ENCODE measurements at places on chromosomes 16 and 17.

GRCh38 chr16:27421961-27422740 lies 20.2 kb downstream of the IL21R start:
- DNase-seq, result no peak

GRCh38 chr17:7555320-7555948 lies 3.1 kb upstream of the TNFSF13 start:
- no peak for DNase-seq

DNA sequence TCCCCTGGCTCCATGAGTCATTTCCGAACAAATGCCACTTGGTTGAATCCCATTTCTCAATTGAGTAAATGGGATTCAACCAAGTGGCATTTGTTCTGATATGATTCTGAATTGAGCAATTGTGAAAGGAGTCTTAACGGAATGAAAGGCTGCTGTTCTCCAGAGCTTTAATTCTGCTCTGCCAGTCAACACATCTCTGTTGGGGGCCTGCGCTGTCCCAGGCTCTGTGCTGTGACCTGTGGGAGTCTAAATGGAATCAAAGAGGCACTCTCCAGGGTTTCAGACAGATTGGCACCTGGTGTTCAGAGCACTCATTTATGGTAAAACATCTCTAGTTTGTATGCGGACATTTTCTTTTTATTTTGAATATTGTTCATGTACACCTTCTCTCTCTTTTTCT lies 126.2 kb downstream of the WSCD1 start:
- DNase-seq, result no peak

GRCh38 chr17:4518901-4519300 lies 20.2 kb downstream of the SPNS2 start:
- DNase-seq, result no peak

GRCh38 chr17:10112962-10113361 lies 85.4 kb downstream of the GAS7 start:
- DNase-seq, result no peak

DNA sequence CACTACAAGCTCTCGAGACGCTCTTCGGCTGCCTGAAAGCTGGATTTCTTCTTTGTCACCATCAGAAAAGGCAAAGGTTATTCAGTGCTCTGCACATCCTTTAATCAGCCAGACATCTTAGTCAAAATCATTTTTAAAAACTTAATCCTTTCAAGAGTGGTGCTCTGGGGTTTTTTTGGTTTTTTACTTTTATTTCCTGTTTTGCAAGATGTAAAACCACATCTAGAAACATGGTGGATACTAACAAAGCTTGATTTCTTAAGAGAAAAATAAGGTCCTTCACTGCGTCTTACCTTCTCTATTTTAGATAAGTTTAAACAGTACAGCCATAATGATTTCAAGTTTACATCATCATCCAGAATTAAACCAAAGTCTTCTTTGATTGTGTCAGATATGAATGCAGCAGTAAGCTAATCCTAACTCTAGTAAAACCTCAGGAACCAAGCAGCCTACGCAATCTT lies 6.3 kb downstream of the ANKRD11 start:
- no peak for DNase-seq

DNA sequence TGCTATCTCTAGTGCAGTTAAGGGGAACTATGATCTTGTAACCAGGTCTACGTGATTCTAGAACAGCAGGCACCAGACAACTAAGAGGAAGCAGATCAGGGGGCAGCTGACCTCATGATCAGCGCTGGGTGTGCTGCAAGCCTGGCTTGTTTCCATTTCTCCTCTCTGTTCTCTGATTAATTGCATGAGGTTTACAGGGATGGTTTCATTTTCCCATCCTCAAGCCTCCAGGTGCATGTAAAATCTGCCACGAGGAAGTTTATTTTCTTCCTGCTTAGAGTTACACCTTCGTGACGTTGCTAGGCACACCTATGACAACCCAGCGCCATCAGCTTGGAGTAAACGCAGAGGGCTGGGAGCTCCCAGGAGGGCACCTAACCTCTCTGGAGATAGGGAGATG lies 4.3 kb upstream of the NUPR1 start:
- DNase-seq, result no peak

DNA sequence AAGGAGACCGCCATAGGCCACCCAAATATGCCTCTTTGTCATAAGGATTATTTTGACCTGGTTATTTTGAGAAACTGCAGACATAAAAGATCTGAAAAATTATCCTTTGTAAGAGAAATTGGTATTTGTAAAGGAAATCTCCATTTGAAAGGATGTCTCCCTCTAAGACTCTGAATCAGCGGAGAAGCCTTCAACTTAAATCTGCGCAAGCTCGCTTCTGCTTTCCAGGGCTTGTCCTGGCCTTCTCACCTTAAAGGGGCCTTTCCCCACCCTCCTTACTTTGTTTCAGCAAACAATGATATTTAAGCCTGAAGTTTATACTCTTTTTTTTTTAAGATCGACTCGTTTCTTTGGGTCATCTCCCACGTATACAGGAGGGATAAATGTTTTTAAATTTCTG lies 34.5 kb downstream of the HSBP1 start:
- DNase-seq, result no peak

DNA sequence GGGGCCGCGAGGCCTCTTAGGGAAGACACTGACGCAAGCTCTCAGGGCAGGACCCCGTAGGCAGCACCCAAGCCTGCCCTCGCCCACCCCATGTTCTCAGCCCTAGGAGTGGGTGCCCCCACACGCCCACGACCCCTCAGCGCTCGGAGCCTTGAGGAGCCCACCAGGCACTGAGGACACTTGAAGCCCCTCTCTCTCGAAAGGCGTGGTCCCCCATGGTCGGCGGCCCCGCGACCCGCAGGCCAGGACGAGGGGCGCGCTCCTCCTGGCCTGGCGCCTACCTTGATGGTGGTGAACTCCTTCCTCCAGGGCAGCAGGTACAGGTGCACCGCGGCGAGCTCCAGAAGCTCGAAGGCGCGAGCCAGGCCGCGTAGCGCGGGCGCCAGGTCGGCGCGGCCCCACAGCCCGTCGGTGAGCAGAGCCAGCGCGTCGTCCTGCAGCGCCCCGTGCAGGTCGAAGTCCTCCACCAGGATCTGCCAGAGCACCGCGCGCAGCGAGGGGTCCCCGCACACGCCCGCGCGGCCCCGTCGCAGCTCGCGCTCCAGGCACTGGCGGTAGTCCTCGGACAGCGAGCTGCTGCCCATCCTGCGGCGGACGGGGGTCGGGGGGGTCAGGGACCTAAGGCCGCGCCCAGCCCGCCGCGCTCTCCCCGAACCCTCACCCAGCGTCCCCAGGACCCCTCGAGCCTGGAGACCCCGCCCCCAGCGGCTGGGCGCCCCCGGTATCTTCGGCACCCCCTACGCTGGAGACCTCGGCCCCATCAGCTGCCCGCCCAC lies 668 bp downstream of the SPATA2L start:
- DNase-seq, result peak; percentile 32
